ENCODE measurements at places on chromosomes 1 and 21.

- no peak for DNase-seq
Measured at GRCh38 chr1:184465489-184466146, 78.8 kb downstream of the C1orf21 start.

- DNase-seq: no peak
Measured at GRCh38 chr1:186054003-186054402, 319.8 kb downstream of the HMCN1 start.

DNA sequence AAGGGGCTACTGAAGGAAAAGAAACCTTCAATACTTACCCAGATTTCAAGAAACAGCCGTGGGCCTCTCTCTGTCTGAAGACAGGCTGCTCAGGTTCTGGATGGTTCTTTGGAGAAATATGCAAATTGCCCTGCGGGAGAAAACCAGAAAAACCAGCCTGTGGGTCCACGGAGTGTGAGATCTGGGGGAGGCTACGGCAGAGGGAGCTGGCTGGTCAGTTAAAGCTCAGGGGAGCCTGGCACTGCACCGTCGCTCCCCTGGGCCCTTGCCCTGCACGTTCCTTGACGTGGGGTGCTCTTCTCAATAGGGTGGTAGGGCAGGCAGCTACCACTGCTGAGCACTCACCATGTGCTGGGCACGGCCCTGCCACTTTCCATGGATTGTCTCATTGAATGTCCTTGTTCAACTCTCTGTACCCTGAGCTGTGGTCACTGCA is 12.7 kb downstream of the TMCO4 start:
- DNase-seq: no peak

DNA sequence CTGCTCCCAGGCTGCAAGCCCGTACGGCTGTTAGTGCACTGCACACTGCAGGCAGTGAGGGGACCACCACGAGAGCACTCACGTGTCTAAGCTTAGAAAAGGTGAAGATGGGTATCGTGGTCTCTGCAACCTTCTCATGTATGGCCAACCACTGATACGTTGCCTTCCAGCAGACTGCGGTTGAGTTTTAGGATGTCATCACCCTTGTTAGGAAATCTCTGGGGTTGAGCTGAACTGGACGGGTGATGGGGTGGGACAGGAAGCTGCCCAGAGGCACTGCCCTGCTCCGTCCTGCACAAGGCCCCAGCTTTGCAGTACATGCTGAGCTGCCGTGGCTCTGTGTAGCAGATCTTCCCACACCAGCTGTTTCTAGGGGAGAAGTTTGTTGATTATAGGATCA is 43.3 kb downstream of the FAAP20 start:
- DNase-seq: no peak

GRCh38 chr1:47471163-47471562 is 33.3 kb downstream of the FOXD2 start:
- no peak for DNase-seq

DNA sequence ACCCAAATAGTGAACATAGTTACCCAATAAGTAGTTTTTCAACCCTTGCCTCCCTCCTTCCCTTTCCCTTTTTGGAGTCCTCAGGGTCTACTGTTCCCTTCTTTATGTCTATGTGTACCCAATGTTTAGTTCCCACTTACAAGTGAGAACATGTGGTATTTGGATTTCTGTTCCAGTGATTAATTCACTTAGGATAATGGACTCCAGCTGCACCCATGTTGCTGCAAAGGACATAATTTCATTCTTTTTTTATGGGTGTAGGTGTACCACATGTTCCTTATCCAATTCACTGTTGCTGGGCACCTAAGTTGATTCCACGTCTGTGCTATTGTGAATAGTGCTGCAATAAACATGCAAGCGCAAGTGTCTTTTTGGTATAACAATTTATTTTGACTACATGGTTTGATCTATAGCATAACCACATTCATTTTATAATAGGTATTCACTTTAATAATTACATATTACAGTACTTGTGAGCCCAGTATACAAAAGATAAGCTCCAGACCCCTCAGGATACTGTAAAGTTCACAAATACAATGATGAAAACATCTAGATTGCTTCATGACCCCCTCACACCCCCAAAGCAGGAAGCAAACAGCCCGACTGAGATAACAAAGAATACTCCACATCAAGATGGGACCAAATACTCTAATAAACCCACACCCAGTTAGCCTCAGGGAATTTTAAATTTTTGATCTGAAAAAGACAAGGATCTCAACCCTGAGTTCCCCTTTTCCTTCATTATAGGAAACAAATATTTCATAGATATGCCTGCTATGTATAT is 45.3 kb downstream of the PUM1 start:
- DNase-seq: no peak

DNA sequence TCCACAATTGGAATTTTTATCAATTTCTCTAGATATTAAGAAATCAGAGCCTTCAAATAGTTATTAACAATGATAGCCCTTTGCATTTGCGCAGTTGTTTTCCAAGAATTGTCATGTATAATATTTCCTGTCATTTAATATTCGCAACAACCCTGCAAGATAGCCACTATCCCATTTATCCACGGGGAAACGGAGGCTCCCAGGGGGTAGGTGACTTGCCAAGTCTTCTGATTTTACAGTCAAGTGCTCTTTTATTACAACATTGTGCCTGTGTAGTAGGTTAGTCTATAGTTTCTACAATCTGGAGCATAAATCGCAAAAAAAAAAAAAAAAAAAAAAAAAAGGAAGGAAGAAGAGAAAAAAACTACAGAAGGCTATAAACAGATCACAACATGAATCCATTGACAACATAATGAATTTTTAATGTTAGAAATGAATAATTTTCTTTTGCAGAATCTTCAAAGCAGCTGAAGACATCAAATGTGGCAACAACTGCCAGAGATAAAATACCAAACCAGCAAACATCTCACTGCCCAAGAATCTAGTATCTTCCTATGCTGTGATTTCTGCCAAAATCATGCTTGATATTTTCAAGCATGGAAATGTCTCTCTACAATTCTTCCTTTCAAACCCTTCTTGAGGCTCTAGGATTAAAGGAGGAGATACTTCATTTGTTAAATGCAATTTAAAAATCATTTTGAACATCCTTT is 125.5 kb downstream of the PTPN14 start:
- no peak for DNase-seq

DNA sequence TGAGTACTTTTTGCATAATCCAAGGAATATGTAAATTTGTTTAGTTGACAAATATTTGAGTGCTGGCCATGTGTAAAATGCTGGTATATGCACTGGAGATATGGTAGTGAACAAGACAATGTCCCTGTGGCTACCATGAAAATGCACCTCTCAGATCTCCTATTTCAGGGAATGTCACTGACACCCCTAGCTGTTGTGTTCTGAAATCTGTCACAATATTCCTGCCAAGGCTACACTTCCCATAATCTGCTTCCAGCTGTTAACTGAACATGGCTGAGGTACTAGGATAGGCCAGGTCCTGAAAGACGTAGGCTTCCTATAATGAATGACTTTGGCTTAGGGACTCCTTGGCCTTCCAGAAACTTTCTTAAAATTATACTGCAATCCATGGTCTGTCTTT is 197.8 kb downstream of the ZNF648 start:
- no peak for DNase-seq

GRCh38 chr1:22171951-22172715 is 29.2 kb upstream of the WNT4 start:
- DNase-seq: no peak

GRCh38 chr1:248850536-248851251 is 8.2 kb downstream of the ZNF692 start:
- DNase-seq: no peak

GRCh38 chr1:156643778-156644092 is 1.8 kb downstream of the BCAN start:
- no peak for DNase-seq

- no peak for DNase-seq
Measured at GRCh38 chr1:9207715-9208114, 26.9 kb upstream of the H6PD start.

GRCh38 chr1:205963352-205964155 is 20.3 kb upstream of the SLC26A9 start:
- DNase-seq: no peak

GRCh38 chr1:231040019-231040799 is at the start of gene FAM89A:
Gene FAM89A, minus strand, starts transcription at chr1:231040254. Its CDS starts 43 bp downstream, at chr1:231040211.
- peak; percentile 58 for DNase-seq

- DNase-seq: no peak
Measured at GRCh38 chr1:3225661-3226060, 156.7 kb downstream of the PRDM16 start.

- DNase-seq: peak; percentile 82
Measured at GRCh38 chr1:154386643-154387352, 18.3 kb upstream of the IL6R start.

GRCh38 chr1:205714190-205714905 is 34.0 kb upstream of the SLC45A3 start:
- no peak for DNase-seq

DNA sequence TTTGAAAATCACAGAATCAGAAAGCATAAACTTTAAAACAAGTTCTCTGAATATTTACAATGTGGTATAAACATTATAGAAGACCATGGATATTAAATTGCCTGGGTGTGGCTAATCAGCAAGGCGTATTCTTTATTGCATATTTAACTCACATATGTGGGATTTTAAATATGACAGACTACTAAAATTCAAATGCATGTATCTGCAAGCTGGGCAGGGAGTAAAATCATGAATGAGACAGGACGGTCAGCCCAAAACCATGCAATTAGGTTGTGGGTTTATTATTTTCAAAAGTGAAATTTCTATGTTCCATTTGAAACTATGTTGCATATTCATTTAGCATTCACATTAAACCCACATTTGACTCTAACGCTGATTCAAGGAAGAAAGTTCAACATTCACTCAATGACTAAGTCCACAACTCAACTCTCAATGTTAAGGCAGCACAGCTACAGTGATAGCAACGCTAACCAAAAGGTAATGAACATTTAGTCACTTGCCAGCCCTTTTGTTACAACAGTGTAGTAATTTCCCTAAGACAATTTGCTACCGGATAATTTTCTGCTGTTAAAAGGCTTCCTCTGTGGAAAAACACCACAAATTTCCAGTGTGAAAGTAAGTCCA is 6.3 kb upstream of the SYNJ1 start:
- no peak for DNase-seq

- DNase-seq: no peak
Measured at GRCh38 chr21:32975811-32976431, 49.8 kb upstream of the OLIG2 start.

GRCh38 chr1:50349242-50349565 is 74.0 kb downstream of the DMRTA2 start:
- no peak for DNase-seq

DNA sequence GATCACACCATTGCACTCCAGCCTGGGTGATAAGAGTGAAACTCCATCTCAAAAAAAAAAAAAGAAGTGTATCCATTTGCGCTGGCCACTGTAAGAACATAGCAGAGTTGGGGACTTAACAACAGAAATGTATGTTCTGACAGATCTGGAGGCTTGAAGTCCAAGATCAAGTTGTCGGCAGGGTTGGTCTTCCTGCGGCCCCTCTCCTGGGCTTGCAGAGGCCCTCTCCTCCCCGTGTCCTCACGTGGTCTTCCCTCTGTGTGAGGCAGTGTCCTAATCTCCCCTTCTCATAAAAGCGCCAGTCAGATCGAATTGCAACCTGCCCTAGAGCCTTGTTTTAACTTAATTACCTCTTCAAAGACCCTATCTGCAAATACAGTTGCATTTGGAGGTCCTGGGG is 52.6 kb downstream of the MT1HL1 start:
- DNase-seq: no peak

- peak; percentile 62 for DNase-seq
Measured at GRCh38 chr1:228463559-228464455, 23.4 kb upstream of the RNF187 start.

GRCh38 chr1:78360584-78360983 is 130.2 kb upstream of the PTGFR start:
- no peak for DNase-seq

DNA sequence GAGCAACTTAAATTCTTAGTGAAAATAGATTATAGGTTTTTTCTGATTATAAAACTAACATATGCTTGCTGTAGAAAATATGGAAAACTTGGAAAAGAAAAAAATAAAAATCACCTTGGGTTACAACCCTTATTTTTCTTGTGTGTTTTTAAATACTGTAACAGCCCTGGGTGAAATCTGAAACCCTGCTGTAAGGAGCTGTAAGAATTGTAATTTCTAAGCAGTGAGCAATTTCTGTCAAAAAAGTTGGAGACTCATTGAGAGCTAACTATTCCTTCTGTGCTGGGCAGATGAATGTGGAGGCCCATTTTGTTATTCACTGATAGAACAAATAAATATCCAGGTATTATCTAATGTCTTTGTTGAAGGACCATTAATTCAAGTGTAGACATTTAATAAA is 42.6 kb downstream of the ADCY10 start:
- no peak for DNase-seq

GRCh38 chr1:164188497-164188896 is 370.5 kb upstream of the PBX1 start:
- no peak for DNase-seq

DNA sequence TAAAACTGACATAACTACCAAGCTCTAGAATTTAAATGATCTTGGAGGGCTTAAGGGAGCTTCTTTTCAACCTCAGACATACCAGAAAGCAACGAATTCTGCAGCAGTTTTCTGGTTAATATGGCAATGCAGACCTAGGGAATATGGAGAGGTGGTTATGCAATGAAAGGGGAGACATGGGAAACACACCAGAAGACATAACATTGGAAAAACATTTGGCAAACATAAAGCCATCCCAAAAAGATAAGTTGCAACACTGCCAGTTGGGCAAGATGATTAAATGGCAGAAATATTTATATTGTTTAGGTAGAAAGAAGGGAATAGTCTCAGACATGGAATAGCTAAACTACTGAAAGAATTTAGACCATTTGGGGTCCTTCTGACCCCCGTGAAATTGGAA is 104.5 kb downstream of the KCNJ6 start:
- no peak for DNase-seq

- DNase-seq: no peak
Measured at GRCh38 chr1:169608226-169608625, 21.7 kb downstream of the SELP start.

DNA sequence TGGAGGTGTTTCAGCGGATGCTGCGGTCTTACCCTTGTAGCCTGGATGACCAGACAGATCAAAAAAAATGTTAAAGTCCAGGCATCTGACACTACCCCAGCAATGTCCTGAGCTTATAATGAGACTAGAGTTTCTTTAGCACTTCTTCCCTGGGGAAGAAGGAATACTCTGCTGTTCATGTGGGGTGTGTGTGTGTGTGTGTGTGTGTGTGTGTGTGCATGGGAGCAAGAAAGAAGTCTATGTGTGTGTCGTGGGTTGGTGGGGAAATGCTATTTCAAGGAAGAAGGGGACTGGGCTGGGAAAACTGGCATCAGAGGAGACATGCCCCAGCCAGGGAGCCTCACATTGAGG is 3.0 kb upstream of the RASSF5 start:
- DNase-seq: no peak

GRCh38 chr1:155255243-155256007 is at the start of gene ENTREP3:
Gene ENTREP3, minus strand, starts transcription at chr1:155255483. Its CDS starts 606 bp downstream, at chr1:155254877.
- DNase-seq: peak; percentile 69

DNA sequence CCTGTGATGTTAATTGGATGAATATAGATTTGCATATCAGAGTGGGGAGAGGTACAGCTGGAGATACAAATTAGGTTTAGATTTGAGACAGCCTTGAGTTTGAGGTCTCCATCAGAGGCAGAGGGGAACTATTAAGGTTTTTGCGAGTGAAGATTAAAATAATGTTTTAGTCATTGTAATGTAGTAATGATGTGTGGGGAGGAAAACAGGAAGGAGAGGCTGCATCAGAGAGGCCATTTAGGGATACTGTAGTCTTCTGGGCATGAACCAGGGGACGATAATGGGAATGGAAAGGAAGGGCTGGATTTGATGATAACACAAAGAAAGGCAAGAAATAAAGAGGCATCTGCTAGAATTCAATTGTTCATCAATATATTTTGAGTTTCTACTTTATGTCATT is 9.5 kb downstream of the CD84 start:
- DNase-seq: no peak

Data from stimulated activated CD4-positive, alpha-beta T cell treated with anti-CD3 and anti-CD28 coated beads, Interleukin-15, amount 100 ng/mL, for 48 hours (primary cell).